T-helper 9 cell (primary cell): ENCODE measurements at places on chromosomes 6 and 20.
A peak's percentile ranks its signal among the peaks of the same experiment; 100 is the strongest.

- no peak for DNase-seq
Observed at GRCh38 chr20:47241345-47241781, 115.1 kb downstream of the ZMYND8 start.

GRCh38 chr6:106082735-106083398 is 3.3 kb upstream of the PRDM1 start:
- no peak for DNase-seq

DNA sequence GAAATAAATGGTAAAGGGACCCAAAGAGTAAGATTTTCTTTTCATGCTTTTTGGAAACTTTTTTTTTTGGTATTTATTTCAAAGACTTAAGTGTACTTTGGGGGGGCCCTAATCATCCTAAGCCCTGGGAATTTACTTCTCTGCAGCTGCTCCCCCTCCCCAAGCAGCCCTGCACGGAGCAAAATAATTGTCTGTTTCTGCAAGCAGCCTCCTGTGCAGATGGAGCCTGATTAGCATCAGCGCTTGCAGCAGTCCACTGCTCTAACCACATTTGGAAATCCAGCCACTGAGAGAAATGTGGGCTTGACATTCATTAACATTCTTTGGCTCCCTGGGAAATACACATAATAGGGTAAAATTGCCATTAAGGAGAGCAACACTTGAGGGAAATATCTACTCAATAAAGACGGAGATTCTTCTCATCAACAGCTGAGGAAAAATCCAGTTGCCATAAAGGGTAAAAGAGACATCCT is 309.2 kb upstream of the MAP3K7 start:
- no peak for DNase-seq

GRCh38 chr20:37898233-37899104 is 4.5 kb upstream of the VSTM2L start:
- DNase-seq: no peak

- no peak for DNase-seq
Observed at GRCh38 chr20:50038169-50038568, 55.4 kb downstream of the SNAI1 start.

DNA sequence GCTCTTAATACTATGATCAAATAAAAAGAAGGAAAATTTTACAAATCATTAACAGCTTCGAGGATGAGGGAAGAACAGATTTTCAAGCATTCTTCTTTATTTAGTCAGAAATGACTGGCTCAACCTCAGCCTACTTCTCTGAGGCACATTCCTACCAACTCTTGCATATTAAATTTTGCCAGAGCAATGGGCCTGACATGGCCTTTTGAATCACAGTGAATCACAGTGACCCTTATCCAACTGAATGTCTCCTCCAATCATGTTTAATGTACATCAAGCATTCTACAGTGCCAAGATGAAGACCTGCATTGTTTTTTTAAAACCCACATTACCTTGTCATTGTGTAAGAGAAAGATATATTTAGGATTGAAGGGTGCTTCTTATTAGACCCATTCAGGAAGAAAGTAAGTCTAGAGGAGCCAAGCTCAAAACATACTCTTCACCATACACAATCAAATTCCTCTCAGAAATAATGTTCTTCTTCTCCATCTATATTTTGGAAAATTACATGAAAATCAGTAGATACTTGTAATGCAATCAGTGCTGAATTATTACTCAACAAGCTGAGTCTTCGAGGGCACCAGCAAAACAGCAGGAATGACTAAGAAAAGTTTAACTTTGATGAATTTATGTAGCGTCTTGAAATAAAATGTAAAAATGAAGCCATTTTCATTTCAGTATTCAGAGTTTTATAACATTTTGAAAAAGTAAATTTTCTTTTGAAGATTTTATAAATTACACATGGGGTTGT is 44.1 kb upstream of the MOXD1 start:
- no peak for DNase-seq

- DNase-seq: no peak
Observed at GRCh38 chr20:63141531-63141930, 74.4 kb downstream of the YTHDF1 start.

GRCh38 chr6:11607383-11607782 is 69.8 kb downstream of the TMEM170B start:
- no peak for DNase-seq

DNA sequence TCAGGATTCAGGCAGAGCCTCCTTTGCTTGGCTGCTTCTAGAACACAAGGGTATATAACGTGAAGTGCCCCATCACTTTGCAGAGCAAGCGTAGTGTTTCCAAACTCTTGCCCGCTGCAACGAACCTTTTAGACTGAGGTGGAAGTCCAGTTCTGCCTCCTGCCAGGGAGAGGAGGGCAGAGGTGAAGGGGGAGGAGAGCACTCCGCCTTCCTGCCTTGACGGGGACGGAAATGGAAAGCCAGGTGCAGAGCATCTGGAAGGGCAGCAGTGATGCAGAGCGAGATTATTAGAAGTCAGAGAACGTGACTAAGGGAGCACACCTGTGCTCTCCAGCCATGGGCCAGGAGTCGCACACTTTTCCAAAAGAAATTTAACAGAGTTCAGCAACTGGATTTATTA is 63.4 kb downstream of the RREB1 start:
- no peak for DNase-seq

GRCh38 chr6:148055419-148055818 is 287.2 kb upstream of the SASH1 start:
- no peak for DNase-seq

GRCh38 chr6:79079561-79080041 is 1.5 kb upstream of the PHIP start:
- no peak for DNase-seq

DNA sequence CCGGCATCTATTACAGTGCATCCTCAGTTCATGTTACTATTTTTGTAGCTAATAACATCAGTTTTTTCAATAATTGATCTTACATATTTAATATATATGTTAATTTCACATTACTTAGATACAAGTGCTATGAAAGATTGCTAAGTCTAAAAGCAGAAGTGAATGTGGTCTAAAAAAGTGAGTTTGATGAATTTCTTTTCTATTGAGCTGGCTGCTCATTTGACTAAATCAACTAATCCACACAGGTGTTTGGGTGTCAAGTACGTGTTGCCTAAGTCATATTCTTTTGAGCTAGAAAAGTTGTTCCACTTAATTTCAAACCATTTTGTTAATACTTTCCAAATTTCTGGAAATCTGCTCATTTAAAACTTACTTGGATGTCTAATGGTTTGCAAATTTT is 46.6 kb upstream of the EZR start:
- DNase-seq: no peak

- DNase-seq: no peak
Observed at GRCh38 chr6:101626269-101626668, 232.8 kb downstream of the GRIK2 start.

- no peak for DNase-seq
Observed at GRCh38 chr6:5338177-5338960, 77.1 kb downstream of the FARS2 start.

DNA sequence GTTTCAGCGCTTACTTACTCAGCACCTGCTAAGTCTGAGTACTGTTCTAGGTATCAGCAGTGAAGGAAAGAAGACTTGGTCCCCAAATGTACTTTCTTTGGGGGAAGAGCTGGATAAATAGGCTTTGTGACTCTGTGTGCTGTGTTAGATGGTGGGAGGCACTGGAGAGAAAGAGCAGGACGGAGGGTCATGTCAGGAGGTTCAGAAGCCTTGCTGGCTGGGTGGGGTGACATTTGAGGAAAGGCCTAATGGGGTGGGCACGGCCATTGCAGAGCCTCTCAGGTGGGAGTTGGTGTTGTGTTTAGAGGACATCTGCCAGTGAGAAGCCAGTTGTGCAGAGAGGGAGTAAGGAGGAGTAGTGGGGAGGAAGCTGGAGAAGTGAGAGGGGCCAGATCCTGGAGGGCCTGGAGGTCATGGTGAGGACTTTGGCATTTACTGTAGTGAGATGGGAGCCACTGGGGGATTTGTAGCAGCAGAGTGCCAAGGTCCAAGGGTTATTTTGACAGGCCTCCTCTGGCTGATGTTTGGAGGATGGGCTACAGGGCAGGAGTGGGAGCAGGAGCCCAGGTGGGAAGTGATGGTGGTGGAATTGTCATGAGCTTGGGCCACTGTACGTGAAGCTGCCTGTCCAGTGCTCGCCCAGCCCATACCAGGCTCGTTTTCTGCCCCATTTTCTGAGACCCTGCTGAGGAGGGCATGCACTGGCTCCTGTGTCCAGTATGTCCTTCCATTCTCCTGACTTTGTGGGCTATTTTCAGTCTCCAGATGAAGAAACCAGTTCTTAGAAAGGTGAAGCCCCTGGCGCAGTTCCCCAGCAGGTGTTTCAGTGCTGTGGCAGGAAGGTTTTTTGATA is 886 bp downstream of the SDCBP2 start:
- no peak for DNase-seq

DNA sequence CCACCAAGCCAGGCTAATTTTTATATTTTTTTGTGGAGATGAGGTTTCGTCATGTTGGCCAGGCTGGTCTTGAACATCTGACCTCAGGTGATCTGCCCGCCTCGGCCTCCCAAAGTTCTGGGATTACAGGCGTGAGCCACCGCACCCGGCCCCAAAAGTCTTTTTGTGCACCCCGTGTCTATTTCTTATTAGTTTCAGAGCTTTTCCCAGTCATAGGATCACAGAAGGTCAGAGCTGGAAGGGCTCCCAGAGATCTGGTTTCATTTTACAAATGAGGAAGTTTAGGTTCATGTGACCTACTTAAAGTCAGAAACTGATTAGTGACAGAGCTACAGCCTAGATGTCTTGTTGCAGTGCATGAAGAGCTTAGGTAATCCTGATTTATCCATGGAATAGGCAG is 1.6 kb upstream of the OGFRL1 start:
- DNase-seq: no peak

GRCh38 chr20:21174516-21175239 is 48.8 kb downstream of the KIZ start:
- no peak for DNase-seq

DNA sequence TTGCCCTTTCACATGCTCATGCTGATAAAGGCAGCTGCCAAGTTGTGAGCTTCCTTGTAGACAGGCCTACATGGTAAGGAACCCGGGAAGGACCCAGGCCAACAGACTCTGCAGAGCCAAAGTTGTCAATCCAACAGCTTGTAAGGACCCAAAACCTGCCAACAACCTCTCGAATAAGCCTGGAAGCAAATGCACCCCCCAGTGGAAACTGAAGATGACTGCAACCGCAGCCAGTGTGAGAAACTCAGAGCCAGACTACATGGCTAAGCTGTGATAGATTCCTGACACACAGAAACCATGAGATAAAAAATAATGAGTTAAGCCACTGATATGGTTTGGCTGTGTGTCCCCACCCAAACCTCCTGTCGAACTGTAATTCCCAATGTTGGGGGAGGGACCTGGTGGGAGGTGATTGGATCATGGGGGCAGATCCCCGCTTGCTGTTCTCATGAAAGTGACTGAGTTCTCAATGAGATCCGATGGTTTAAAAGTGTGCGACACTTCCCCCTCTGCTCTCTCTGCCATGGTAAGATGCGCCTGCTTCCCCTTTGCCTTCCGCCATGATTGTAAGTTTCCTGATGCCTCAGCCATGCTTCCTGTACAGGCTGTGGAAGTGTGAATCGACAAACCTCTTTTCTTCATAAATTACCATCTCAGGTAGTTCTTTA is 18.8 kb upstream of the CLPSL2 start:
- no peak for DNase-seq

DNA sequence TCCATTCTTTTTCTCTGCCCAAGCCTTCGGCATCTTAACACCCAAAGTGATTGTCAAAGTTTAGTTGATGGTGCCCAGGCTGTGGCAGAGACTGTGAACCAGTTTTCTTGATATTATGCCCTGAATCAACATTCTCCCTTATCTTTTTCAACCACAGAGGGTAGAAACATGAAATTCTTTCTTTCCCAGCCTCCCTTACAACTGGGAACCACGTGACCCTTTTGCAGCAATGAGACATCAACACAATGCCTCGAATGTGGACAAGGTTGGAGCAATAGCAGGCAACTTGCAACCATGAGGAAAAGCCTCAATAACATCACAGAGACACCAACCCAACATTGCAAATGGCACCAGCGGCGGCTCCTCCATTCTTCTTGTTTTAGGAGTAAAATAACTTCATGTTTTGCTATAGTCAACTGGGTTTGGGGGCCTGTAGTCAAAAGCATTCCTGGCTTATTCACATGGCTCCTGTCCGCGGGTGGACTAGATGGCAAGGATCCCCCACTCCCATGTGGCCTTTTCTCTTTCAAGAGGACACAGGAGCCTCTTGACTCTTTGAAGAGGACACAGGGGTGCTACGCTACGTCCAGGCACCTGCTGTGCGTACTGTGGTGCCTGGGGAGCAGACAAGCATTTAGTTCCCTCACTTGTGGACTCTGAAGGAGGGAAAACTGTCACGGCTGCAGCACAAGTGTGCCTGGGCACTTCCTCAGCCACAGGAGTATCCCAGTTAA is 90.5 kb downstream of the NOL4L start:
- no peak for DNase-seq

- DNase-seq: no peak
Observed at GRCh38 chr20:48787861-48788375, 39.9 kb downstream of the PREX1 start.

GRCh38 chr20:23585808-23586734 is 17.8 kb upstream of the CST9L start:
- DNase-seq: no peak

DNA sequence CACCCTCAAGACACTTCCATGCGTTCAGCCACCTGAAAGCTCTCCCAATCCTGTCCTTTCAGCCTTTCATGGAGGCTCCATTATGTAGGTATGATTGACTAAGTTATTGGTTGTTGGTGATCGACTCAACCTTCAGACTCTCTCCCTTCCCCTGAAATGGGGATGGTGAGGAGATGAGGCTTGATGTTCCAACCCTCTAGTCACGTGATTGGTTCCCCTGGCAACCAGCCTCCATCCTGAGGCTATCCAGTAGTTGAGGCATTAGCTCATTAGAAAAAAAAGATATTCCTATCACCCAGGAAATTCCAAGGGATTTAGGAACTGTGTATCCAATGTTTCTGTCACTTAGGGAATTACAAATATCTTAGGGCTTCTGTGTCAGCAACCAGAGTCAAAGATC is 426.6 kb downstream of the PKHD1 start:
- no peak for DNase-seq

GRCh38 chr6:30013291-30013922 is 47.7 kb upstream of the POLR1H start:
- peak; percentile 59 for DNase-seq

GRCh38 chr20:61960836-61961235 is 104.8 kb downstream of the TAF4 start:
- no peak for DNase-seq

GRCh38 chr20:45339799-45340198 is 8.4 kb downstream of the SDC4 start:
- DNase-seq: no peak

GRCh38 chr6:161038229-161039031 is 46.9 kb downstream of the MAP3K4 start:
- no peak for DNase-seq
